Osteoblast (primary cell): ENCODE measurements at places on chromosomes 2 and 18. TPM values are rescaled to one million over a fixed set of nuclear protein-coding genes. Genes with fewer than 3 reads are reported as not detected.

ANKRD30B gene
- total RNA-seq: 6.9 and 11.5 TPM in 2 replicates

CREG2 gene
- total RNA-seq: 0.29 and 0.36 TPM in 2 replicates

GPR75 gene
- total RNA-seq: 1.8 and 2.2 TPM in 2 replicates

FABP1 gene
- under 0.01 TPM in 1 of 2 replicates, not detected in the other for total RNA-seq

ACTR2 gene
- total RNA-seq: 110 and 114 TPM in 2 replicates

ZNF396 gene
- 1.8 and 3.3 TPM in 2 replicates for total RNA-seq

MARCHF4 gene
- total RNA-seq: 0.72 and 1.5 TPM in 2 replicates

TYMS gene
- total RNA-seq: 4.7 and 5.3 TPM in 2 replicates

ARHGAP15 gene
- total RNA-seq: 0.88 and 2.2 TPM in 2 replicates
